ENCODE measurements at places on chromosomes 13 and 19. TPM values are rescaled to one million over a fixed set of nuclear protein-coding genes. Genes with fewer than 3 reads are reported as not detected.

Gene HCST
- 3.4 TPM for total RNA-seq

Gene CIC
- total RNA-seq, result 45.8 TPM

Gene CGB3
- total RNA-seq, result not detected

Gene NBEA
- total RNA-seq, result 21.4 TPM

Gene NUMBL
- total RNA-seq, result 20.6 TPM

Gene GPR12
- total RNA-seq, result not detected

Gene SSC5D
- total RNA-seq, result 5.8 TPM
